ENCODE measurements at places on chromosomes 16 and 17.

DNA sequence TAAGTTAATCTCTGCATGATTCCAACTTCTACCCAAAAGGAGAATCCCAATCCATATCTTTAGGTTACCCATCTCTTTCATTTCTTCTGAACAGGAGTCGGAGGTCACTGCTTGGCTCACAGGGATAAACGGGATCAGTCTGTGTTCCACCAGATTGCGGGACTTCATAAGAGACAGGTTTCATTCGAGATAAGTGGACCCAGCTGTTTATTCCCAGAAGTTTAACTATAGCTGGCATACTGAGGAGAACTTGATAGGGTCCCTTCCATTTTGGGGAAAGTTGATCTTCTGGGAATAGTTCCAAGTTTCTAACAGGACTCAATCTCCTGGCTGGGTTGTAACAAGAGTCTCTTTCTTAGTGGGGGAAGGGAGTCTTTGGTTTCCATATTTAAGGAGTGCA is 45.4 kb upstream of the ARL4D start:
- DNase-seq, result no peak

GRCh38 chr17:49574323-49574781 is 1.3 kb upstream of the NXPH3 start:
- no peak for DNase-seq

DNA sequence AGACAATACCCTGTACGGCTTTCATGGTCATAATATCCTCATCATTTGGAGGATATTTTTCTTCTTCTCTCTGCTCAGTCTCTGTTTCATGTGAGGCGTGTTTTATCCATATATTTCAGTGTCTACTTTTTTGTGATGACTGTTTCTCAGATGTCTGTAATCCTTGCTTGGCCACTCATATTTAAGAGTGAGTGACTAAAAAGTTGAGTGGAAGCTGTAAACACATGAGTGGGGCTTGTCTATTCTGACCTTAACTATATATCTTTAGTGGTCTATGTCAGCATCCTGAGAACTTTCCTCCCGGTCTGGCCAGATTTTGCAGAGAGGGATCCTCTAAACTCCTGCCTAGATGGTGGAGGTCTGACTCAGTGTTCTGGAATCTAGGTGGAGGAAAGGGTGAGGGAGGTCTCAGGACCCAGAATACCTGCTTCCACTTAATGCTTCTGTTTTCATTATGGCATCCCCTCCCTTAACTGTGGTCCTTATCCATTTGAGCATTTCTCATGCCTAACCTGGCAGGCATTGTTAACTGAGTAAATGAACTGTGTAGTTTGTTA is 6.0 kb downstream of the DDX19B start:
- no peak for DNase-seq

DNA sequence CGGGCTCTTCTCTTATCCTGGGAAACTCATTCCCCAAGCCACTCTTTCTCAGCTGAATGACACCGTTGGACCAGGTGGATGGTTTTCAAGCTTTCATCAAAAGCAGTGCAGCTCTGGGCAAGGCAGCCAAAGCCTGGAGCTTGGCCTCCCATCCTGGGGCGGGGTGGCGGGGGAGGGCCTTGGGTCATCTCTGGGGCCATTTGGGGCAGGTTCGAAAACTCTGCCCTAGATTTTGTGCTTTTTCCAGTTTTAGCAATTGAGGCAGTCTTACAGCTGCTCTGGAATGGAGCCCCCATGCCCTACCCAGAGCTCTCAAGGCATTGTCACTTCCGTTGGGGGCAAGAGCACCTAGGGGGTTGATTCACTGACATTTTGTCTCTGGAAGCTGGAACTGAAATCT is 9.1 kb downstream of the MPRIP start:
- no peak for DNase-seq

- DNase-seq, result no peak
Measured at GRCh38 chr16:29821643-29822115, 1.4 kb downstream of the MVP start.

DNA sequence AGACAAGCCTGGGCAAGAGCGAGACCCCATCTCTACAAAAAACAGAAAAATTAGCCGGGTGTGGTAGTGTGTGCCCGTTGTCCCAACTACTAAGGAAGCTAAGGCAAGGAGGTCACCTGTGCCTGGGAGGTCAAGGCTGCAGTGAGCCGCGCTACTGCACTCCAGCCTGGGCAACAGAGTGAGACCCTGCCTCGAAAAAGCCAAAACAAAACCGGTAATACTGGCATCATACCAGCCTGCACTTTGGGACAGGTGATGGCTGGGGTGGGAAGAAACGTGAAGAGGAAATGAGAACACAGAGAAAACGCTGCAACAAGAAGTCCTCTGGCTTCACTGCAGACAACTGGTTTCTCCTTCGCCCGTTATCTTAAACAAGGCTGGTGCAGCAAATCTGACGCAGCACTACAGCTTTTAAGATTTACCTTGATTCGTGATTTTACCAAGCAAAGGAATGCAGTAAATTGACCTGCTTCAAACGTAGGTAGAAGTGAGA is 725 bp upstream of the CASC3 start:
- no peak for DNase-seq

DNA sequence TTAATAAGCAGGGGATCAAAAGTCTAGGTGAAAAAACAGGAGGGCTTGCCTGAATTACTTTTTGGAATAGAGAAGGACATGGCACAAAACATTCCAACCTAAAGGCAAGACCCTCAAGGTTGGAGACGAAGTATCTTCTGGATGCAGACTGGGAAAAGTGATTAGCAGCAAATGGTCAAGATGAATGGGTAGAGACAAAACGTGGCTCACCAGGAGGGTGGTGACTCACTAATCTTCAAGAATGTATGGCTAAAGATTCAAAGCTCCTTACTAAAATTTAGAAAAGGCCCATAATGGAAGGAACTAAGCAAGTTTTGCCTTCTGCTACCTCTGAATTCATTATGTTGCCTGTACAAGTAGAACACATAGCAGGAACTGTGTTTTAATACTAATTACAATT is 469.5 kb upstream of the RBFOX1 start:
- DNase-seq, result no peak

DNA sequence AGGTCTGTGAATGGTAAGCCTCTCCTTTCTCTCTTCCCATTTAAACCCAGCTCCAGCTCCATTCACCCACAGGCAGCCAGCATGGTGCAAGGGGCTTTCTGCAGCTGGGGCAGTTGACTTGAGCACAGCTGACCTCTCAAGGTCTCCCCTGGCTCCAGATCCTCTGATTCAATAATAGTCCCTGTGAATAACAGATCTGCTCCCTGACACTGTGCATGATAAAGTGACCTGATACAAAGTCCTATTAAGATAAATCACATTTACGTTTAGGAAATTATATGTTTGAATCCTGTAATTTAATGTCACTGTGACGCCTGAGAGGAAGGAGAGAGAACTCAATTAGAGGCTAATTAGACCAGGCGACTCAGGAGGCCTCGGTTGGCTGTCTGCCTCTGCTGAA is 540.4 kb upstream of the CDH11 start:
- no peak for DNase-seq

DNA sequence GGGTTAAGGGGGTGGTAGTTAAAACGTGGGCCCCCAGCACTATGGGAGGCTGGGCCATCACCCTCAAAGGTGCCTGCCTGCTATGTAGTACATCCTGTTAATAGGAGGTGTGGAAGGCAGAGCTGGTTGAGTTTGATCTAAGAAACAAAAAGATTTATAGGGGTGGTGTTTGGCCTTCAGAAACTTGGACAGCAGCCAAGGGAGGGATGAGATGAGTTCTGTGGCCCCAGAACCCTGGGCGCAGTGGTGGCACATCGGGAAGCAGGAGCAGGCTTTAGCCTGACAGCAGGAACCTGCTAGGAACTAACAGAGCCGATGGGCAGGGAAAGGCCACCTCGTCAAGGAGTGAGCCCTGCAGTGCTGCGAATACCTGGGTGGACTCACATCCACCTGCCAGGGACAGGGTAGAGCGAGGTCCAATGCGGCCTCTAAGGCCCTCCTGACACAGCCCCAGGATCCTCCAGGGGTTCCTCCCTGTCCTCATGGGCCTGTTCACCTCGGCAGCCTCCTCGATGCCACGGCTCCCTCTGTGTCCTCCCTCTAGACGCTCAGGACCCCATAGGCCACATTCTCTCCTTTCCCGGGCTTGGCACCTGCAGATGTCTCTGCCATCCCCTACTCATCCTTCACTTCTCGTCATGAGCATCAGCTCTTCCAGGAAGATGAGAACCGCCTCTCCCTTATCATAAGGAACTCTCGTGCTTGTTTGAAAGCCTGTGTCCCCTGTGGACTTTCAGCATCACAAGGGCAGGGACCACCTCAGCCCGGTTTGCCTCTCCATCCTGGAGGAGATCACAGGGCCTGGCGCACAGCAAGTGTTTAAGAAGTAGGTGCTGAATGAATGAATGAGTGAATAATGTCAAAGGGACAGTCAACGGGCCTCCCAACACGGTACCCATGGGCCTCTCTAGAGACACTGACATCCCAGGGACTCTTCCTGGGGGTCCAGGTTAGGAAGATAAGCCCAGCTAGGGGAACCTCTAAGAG is 103.5 kb upstream of the TNRC6C start:
- DNase-seq, result no peak

DNA sequence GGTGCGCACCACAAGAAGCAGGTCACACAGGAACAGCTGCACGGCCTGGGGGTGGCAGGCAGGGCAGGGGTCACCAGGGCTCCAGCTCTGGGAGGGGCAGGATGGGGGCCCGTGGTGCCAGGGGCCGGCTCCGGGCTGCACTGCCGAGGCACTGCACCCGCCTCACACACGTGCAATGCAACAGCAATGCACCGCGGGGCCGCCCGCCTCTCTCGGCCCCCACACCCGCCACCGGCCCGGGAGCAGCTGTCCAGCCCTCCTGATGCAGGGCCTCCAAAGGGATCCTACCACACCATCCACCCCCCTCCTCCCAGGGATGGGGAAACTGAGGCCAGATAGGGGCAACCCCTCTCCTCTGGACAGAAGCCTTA is 23.1 kb downstream of the SREBF1 start:
- DNase-seq, result no peak

DNA sequence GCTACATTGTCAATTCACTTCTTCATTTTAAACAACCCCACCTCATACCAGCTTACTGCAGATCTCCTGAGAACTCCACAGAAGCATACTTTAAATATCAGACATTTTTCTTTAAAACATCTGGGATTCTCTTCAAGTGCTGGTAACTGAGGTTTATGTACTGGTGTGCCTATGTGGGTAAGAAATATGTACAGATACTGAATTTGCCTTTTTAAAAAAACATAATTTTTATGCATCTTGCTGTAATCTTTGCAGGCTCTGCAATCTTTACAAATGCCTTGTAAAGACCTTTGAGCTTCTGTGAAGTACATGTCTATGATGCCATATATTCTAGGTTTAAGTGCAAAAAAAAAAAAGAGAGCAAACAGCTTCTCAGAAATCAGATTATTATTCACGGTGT is 127.6 kb upstream of the NOG start:
- no peak for DNase-seq

DNA sequence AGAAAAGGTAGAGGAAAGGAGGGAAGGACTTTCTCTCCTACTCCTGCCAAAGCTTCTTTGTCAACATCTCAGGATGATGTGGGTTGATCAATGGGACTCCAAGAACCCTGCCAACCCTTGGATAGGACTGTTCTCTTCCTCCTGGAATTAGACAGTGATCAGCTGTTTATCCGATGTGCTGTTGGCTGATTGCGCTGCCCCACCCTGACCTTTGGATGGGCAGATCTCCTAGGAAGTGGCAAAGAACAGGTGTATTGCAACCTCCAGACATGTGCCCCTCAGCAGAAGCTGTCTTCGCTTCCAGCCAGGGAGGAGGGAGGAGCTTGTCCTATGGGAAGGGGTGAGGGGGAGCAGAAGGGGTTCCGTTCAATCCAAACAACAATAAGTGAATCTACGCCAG is 30.5 kb downstream of the SLC5A11 start:
- DNase-seq, result no peak

DNA sequence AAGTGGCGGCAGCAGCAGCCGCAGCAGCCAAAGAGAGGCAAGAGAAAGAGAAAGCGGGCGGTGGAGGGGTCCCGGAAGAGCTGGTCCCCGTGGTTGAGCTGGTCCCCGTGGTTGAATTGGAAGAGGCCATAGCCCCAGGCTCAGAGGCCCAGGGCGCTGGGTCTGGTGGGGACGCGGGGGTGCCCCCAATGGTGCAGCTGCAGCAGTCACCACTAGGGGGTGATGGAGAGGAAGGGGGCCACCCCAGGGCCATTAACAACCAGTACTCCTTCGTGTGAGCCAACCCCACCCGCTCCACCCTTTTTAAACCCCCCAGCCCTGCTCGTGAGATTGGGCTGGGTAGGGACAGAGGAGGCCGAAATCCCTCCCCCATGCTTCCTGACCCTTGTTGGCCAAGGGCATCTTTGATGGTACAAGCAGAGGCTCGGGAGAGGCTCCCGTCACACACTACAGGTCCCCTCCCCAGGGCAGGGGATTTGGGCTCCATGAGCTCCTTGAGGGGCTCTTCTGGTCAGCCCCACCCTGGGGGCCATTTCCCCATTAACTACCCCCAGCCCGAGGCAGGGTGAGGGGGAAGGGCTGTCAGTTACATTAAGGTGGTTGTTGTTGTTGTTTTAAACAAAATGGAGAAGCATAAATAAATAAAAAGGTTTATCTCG is 4.6 kb upstream of the ATP2A1 start:
- no peak for DNase-seq

GRCh38 chr16:87330257-87330624 is 13.0 kb upstream of the C16orf95 start:
- no peak for DNase-seq

DNA sequence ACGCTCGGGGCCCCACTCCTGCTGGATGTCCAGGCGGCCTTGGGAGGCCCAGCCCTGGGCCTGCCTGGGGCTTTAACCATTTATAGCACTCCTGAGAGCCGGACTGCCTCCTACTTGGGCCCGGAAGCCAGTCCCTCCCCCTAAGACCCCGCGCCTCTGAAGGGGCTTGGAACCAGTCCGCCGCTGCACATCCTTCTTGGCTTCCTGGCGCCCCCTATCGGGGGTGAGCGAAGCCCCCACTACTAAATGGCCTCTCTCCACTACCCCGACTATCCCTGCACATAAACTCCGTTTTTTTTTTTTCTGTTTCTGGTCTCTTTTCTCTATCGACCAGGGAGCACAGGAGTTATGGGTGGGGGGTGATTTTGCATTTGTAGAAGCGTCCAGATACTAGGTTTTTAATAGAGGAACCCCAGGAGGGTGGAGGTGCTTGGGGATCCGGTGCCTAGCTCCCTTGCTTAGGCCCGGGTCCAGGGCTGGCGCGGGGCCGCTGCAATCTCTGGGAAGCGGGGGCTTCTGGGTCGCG is 633 bp upstream of the NOL3 start:
- no peak for DNase-seq

DNA sequence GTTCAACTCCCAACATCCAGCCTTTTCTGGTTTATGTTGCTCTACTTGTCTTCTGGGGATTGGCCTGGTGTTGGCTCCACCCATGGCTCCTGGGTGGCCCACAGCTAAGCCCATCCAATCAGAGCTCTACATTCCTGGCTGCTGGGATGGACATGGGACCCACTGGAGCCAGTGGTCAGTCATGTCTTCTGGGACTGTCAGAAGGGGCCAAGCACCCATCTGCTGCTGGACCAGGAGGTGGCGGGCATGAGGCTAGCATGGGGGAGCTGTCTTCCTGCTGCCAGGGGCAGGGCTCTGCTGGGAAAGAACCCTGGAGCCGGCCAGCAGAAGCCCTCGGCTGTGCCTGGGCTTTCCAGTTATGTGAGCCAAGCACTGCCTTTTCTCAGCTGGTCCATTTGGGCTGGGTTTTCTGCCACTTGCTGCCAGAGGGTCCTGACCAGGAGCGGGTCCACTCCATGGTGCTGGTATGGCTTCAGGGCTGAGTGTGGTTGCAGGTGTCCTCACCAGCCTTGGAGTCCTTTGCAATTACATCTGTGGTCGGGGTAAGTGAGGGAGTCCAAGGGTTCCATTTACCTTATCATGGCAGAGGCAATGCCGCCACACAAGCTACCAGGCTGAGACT is 17.4 kb upstream of the ZNF469 start:
- no peak for DNase-seq
